ENCODE measurements at places on chromosomes 4 and X.

- DNase-seq: no peak
Measured at GRCh38 chr4:163878336-163879121, 384.0 kb downstream of the TMA16 start.

- DNase-seq: no peak
Measured at GRCh38 chr4:79609817-79610216, 201.8 kb upstream of the GK2 start.

- DNase-seq: no peak
Measured at GRCh38 chrX:123084797-123085196, 99.3 kb upstream of the GRIA3 start.

- no peak for DNase-seq
Measured at GRCh38 chr4:126752702-126753101, 880.1 kb upstream of the INTU start.

DNA sequence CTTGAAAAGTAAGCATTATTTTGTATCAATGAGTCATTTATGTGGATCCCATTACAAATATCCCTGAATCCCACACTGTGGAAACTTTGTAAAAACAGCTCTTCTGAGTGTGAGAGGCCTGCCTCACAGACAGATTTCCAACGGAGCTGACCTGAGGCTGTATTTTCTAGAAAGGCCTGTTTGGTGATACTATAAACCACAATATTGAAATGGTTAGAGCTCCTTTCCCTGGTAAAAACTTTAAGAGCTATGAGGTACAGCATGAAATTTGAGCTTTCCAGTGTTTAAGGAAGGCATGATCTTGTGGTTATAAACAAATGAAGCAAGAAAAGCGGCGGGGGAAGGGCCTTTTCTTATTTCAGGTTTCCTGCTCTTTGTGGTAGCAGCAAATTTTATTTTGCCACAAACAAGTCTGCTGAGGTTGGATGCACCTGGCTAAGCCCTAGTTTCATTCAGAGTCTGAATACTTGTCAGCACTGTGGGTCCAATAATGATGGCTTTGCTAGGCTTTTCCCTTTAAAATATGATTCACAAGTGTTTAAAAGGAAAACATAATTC, 86.8 kb upstream of the ETNPPL start:
- no peak for DNase-seq

- no peak for DNase-seq
Measured at GRCh38 chr4:105894660-105895582, at the start of gene NPNT. TSS of gene NPNT (plus strand) at chr4:105895471. CDS start at chr4:105895653, 182 bp downstream.

DNA sequence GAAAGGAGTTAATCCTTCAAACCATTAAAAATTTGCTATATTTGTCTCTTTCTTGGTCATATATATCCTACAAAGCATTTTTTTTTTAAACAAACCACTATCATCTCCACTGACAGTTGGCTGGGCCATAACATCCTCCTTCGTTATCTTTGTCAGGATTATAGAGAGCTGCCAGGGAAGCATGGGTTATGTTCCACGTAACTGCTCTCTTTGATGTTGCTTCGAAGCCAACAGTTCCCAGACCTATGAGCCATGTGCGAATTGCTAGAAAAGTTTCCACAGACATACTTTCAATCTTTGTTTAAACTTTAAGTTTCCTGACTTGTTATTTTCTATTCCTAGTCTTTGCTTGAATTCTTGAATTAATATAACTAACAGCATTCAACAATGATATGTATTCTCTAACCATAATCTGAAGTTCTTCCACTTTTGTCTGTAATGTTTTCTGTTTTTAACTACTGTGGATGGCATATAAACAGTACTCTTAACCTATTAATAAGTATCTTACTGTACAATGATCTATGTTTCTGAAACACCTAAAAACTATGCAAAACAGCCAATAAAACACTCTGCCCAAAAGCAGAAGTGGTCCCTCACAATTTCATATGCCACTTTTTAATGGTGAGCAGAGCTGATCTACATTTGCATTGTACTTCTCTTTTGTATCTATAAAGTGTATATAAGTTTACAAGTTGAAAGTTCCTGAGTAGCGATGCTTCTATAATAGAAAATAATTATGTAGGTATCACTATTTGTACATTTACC, 37.9 kb downstream of the EREG start:
- no peak for DNase-seq

DNA sequence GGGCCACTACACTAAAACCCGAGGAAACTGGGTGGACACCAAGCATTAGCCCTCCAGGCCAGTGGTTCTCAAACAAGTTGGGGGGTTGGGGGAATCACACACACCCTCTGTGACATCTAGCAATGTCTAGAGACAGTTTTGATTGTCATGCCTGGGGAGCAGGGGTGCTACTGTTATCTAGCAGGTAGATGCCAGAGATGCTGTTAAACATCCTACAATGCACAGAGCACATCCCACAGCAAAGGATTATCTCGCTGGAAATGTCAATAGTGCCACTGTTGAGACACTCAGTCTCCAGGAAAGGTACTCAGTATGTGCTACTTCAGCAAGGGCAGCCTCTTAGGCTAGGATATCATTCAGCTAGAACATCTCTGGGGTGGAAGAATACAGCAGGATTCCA, 1.3 kb downstream of the SMC1A start:
- DNase-seq: no peak

DNA sequence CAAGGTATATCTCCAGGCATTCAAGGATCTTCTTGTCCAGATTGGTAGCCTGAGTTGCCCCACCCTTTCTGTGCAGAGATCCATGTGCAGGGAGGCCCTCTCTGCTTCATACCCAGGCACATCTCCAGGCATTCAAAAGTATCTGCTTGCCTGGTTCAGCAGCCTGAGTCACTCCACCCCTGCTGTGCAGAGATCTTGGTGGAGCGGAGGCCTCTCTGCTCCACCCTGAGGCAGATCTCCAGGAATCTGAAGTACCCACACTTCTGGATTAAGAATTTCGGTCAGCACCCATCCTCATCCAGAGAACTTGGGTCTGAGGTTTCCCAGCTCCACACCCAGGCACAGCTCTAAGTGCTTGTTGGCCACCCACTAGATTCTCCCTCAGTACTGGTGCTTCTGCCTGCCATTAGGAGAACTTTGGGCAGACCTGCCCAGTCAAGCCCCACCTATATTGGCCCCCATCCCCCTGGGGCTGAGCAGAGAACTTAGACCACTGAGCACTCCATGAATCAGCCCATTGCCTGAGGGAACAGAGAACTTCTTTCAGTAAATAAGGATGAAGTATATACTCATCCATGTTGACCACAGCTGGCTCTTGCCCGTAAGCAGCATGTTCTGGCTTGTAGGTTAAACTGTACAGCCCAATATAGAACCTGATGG, 199.5 kb upstream of the ZCCHC13 start:
- DNase-seq: no peak

DNA sequence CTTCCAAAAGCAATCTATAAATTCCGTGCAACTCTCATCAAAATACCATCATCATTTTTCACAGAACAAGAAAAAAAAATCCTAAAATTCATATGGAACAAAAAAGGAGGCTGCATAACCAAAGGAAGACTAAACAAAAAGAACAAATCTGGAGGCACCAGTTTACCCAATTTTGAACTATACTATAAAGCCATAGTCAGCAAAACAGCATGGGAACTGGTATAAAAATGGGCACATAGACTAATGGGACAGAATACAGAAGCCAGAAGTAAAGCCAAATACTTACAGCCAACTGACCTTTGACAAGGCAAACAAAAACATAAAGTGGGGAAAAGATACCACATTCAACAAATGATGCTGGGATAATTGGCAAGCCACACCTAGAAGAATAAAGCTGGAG, 753.5 kb upstream of the PABPC4L start:
- no peak for DNase-seq

DNA sequence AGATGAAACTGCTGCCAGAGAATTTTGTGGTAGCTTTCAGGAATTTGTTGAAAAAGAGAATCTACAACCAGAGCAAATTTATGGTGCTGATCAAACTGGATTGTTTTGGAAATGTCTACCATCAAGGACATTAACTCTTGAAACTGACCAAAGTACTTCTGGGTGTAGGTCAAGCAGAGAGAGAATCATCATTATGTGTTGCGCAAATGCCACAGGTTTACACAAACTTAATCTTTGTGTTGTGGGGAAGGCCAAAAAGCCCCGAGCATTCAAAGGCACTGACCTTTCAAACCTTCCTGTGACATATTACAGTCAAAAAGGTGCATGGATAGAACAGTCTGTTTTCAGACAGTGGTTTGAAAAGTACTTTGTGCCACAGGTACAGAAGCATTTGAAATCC, 2.1 kb downstream of the TIGD2 start:
- DNase-seq: no peak

- no peak for DNase-seq
Measured at GRCh38 chrX:100587861-100588260, 3.1 kb downstream of the TNMD start.

DNA sequence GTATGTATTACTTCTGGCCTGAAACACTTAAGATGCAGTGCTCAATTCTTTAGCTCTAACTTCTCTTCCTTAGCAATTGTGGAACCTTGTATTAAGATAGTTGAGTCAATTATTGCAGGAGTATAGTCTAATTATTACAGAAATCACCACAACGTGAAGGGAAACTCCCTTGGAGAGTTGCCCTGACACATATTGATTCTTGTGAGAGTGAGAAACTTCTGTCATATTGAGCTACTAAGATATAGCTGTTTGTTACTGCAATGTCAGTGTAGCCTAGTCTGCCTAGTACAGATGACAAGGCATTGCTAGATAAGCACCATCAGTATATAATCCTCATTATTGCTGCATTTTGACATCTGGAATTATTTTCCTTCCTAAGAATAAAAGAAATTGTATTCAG, 82.7 kb upstream of the TEX13C start:
- DNase-seq: no peak

DNA sequence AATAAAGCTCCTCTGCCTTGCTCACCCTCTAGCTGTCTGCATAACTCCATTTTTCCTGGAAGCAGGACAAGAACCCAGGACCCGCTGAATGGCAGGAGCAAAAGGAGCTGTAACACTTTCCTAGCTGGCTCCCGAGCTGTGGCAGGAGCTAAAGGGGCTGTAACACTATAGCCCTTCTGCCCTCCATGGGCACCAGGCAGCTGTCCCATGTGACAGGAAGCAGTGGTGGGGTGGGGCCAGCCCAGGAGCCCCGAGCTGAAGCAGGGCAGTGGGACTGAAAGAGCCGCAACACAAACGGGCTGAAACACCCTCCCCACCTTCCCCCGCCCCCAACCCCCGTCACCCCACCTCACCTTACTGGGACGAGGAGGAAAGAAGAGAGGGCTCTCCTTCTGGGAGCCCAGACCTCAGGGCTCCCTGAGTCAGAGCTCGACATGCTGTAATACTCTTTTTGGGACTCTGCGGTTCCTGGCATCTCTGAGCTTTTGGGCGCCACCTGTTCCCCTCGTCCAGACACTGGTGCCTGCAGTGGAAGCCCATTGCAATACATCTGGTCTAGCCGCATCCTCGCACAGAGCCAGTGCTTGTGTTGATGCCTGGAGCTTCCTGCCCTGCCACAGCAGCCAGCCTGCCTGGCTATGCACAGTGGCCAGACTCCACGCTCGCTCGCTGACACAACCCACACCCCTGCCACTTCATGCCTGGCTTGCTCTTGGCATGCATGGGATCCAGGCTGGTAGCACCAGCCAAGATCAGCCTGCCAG, 39.4 kb downstream of the PPM1K start:
- no peak for DNase-seq

GRCh38 chr4:164926301-164926700, 49.3 kb downstream of the APELA start:
- DNase-seq: no peak

- DNase-seq: no peak
Measured at GRCh38 chr4:126939401-126939800, 693.4 kb upstream of the INTU start.

DNA sequence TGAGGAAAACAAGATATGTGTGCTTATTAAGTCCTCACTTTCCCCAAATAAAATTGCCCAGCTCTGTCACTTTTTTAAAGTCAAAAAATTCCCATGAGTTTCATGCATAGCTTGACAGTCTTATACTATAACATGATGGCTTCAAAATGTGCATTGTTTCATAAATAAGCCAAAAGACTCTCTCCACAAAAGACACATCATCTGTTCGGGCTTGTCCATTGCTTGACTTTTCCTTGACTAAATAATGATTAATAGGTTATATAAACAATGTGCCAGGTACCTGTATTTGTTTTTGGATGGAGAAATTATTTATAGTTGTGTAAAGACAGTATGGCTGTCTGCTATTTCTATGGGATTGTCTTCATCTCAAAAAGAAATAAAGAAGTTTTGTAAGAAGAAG, 329.2 kb upstream of the KLF3 start:
- DNase-seq: no peak

DNA sequence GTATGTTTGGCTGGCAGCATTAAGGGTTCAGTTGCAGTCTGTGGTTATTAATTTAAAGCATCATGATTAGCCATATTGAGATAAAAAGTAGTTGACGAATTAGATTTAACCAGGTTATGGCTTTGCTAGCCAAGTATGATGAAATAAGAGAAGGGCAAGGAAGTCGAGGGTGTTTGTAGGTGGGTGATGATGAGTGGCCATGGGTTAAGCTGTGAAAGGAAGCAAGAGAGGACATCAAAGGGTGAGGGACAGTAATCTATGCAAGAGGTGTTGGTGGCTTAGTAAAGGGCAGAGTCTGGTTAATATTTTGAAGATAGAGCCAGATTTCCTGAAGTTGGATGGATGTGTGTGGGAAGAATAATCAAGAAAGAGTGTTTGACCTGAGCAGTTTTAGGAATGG, 44.5 kb downstream of the STIM2 start:
- DNase-seq: peak; percentile 6

DNA sequence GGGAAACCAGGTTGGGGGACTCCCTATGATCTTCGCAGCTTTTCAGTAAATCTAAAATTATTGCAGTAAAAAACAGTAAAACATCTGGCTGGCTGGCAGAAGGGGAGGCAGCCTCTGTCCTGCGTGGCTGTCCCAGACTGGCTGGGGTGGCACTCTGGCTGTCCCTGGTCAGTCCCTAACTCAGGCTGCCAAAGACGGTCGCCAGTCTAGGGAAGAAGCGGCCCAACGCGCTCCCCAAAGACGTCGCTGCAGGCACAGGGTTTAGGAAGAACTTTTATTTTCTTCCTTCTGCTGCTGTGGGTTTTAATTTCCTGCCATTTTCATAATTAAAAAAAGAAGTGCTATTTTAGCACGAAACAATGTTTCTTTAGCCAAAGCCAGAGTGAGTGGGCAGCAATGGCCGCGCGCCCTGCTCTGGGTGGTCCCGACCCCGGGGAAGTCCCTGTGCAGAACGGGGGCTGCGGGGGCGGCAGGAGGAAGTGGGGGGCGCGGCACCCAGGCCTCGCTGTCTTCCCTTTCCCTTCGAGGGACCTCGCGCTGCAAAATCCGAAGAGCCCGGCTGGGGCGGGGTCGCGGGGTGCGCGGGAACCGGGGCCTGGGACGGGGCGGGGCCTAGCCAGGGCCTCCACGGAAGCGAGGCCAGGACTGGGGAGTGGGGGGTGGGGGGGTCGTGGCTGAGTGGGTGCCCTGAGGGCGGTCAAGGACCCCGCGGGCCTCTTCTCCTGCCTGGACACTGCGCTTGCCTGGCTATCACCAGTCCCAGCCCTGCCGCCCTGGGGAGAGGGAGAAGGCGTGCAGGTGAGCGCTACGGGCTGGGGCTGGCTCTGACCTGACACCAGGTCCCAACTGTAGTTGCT, 6.3 kb upstream of the LETM1 start:
- DNase-seq: no peak

GRCh38 chr4:188154668-188155405, 15.6 kb downstream of the TRIML1 start:
- DNase-seq: no peak
